ENCODE measurements at places on chromosomes 1 and 21.

DNA sequence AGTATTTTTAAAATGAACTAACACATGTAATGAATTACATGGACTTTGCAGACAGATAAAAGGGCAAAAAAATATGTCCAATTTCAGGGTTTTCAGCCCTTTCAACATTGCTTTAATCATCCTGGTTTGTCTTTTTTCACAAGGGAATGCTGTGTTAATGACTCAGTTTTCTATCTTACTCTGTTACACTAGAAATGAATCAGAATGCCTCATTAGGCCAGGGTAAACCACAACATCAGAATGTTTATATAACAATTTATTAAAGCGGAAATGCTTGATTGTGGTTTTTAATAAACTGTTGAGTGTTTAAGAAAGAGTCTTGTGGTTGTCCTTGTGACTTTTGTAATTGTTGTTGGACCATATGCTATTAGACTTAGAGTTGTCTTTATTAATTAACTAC, 13.5 kb downstream of the GORAB start:
- DNase-seq = peak; percentile 85

DNA sequence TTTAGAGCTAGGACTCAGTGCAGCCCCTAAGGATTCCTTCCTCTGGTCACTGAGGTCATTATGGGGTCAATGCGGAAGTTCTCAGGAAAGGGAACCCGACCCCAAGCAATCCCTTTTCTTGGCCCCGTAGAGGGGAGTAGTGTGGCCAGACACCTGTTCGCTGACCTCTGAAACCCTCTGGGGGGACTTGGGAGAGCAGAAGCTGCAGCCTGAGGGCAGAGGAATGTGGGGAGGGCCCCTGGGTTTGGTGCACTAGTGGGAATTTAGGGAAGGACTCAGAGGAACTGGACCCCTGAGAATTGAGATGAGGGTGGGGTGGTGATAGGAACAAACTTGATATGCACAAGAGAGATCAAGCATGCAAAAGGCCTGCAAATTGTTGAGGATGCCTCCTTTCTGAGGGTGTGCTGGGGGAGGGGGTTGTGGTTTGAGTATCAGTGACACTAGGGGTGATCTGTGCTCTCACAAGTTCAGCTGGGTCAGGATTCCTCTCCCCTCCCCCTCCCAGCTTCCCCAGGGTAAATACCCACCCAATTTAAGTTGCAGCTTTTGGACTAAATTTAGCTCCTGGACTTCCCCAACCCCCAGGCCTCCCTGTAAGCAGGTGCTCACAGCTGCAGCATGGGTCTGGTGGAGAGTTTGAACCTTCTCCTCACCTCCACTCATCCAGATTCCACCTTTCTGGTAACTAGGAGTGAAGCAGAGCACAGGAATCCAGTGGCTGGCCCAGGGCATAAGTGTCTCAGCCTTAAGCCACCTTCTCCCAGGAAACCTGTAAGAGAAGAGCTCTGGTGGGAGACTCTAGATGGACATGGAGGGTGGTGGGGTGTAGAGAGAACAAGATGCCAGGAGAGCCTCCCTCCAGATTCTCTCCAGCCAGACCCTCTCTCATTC, 13.5 kb downstream of the ADAMTSL4 start:
- DNase-seq = no peak

DNA sequence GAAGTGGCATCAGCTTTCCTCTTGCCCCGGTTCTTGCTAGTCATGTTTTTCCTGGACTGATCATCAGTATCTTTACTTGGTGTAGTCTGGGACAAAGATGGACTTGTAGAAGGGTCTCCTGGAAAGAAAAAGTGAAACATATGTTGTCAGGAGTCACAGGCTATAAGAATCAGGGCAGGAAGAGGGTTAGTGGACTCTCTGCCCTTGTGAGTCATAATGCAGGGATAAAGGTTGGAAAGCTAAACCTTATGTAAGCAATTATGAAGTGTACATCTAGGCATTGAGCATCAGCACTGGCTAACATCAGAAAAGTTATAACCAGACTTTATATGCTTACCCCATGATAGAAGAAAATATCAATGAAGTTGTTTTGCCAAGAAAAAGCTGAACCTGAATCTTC, 51.2 kb downstream of the XKR8 start:
- no peak for DNase-seq

DNA sequence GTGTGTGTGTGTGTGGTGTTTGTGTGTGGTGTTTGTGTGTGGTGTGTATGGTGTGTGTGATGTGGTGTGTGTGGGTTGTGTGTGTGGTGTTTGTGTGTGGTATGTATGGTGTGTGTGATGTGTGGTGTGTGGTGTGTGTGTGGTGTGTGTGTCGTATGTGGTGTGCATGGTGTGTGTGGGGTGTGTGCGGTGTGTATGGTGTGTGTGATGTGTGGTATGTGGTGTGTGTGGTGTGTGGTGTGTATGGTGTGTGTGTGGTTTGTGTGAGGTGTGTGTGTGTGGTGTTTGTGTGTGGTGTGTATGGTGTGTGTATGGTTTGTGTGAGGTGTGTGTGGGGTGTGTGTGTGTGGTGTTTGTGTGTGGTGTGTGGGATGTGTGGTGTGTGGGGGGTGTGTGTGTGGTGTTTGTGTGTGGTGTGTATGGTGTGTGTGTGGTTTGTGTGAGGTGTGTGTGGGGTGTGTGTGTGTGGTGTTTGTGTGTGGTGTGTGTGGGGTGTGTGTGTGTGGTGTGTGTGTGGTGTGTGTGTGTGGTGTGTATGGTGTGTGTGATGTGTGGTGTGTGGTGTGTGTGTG, 106.2 kb upstream of the ADAR start:
- DNase-seq = no peak

GRCh38 chr21:44790368-44790767, 11.3 kb downstream of the UBE2G2 start:
- DNase-seq = no peak

GRCh38 chr1:233376382-233377110, 49.0 kb downstream of the MAP3K21 start:
- no peak for DNase-seq

DNA sequence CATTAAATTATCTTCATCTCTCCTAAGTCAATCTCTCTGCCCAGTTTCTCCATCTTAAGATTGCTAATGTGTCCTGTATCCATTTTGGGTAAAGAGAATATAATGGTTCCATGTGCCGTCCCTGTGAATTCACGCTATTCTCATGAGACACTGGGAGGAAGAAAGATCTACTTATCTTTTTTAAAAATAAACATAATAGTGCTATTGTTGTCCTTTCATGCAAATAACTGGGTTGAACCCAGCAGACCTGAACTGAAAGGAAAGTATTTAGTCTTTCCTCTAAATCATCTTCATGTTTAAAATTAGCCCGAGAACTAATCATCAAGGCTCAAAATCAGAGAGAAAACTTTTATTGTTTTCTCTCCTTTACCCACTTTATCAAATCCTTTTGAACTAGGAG, 22.4 kb downstream of the SLAMF1 start:
- DNase-seq = no peak

DNA sequence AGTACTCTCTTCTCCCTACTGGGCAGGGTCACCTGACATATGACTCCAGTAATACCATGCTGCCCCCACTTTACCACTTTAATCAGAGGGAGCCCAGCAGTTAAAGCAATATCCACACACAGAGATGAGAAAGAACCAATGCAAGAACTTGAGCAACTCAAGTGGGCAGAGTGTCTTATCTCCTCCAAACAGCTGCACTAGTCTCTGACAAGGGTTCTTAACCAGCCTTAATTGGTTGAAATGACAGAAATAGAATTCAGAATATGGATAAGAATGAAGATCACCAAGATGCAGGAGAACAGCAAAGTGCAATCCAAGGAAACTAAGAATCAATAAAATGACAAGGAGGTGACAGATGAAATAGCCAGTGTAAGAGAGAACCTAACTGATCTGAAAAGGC, 91.0 kb downstream of the KCNT2 start:
- DNase-seq = no peak

- no peak for DNase-seq
These were observed 13.9 kb downstream of the CHIT1 start for GRCh38 chr1:203215573-203215972.

- no peak for DNase-seq
These were observed 874.3 kb upstream of the ADAMTS5 start for GRCh38 chr21:27841084-27841672.

DNA sequence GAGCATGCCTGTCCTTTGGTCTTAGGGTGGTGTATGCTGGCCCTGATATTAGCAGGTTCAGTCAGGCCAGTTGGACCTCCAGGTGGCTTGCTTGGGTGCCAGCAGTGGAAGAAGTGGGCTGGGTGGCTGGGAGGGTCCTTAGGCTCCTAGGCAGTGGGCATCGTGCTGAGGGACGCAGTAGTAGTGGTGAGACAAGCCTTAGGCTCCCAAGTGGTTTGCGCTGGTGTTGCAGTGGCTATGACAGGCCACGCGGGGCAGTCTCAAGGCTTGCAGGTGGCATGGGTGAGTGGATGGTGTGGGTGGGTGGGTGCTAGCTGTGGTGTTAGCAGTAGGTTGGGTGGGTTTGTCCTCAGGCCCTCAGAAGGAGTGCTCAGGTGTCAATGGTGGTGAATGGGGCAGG, 162.3 kb downstream of the FMN2 start:
- DNase-seq = no peak

DNA sequence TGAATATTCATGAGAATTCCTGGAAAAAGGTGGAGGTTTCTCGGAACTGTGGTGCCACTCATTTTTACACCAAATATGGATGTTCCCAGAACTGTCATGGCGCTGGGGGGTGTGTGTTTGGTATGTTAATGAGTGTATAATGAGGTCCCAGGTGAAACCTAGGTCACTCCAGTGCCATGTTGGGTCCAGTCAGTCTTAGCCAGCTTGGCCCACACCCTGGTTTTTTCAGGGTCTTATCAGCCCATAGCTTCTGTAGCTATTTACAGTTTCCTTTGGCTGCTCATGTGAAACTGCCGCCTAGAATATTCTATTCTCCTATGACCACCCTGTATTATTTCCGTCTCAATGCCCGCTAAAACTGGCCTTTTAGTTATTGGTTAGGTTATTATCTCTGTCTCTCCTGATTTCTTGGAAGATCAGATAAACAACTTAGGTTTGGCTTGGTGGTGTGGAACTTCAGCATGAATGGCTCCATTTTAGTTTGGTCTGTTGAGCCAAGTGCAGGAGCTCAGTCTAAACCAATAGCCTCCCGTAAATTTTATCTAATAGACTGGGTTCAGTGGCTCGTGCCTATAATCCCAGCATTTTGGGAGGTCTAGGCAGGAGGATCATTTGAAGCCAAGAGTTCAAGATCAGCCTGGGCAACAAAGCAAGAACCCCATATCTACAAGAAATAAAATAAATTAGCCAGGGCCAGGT, 42.1 kb upstream of the EDARADD start:
- DNase-seq = no peak

- DNase-seq = no peak
These were observed 251.7 kb upstream of the ADGRL2 start for GRCh38 chr1:81548918-81549587.

GRCh38 chr1:44603718-44604117, 70.6 kb downstream of the TMEM53 start:
- no peak for DNase-seq

DNA sequence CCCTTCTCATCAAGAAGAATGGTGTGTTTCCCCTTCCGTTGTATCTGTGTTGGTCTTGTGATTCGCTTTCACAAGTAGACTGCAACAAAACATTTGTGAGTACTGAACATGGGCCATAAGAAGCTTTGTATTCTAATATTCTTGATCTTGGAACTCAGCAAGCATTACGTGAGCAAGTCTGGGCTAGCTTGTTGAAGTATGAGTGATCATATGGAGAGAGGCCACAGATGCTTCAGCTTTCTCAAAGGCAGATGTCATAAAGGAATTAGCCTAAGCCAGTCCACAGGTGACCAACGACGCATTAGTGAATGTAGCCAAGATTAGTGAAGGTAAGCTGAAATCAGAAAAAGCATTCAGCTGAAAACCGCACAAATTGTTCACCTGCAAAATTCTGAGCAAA, 609.6 kb upstream of the NEGR1 start:
- DNase-seq = peak; percentile 1

DNA sequence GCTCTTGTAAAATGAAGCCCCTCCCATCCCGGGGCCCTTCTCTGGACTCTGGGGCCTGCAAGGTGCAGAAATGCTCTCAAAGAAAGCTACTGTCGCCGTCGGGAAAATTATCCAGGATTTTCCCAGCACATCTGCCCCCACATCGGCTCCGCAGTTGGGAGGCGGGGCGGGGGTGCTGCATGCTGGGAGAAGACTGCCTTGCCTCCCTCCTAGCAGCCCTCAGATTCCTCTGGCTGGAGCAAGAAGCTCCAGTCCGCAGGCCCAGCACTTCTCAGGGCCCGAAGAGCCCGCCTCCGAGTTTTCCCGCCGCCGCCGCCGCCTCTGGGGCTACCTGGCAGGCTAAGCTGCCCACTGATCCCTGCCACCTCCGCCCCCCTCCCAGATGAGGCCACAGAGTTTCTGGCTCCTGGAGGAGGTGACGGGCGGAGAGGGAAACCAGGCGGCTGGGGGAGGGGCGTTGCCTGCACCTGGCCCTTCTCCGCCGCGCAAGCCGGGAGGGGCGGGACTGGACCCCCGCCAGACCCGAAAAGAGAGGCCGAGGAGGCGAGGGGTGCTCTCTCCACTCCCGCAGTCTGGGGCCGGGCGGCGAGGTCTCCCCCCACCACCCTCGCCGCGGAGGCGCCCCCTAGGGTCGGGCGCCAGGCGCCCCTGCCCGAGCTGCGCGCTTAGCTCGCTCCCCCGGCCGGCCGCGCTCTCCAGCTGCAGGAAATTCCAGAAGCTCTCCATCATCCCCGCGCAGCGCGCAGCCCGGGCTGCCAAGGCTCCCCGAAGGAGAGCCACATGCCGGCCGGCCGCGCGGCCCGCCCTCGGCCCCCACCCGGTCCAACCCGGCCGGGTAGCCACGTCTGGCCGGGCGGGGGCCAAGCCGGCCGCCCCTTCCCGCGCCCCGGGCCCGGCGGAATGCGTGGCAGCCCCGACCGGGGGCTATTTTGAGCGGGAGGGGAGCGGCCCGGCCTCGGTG, 28.8 kb downstream of the AHDC1 start:
- peak; percentile 84 for DNase-seq

DNA sequence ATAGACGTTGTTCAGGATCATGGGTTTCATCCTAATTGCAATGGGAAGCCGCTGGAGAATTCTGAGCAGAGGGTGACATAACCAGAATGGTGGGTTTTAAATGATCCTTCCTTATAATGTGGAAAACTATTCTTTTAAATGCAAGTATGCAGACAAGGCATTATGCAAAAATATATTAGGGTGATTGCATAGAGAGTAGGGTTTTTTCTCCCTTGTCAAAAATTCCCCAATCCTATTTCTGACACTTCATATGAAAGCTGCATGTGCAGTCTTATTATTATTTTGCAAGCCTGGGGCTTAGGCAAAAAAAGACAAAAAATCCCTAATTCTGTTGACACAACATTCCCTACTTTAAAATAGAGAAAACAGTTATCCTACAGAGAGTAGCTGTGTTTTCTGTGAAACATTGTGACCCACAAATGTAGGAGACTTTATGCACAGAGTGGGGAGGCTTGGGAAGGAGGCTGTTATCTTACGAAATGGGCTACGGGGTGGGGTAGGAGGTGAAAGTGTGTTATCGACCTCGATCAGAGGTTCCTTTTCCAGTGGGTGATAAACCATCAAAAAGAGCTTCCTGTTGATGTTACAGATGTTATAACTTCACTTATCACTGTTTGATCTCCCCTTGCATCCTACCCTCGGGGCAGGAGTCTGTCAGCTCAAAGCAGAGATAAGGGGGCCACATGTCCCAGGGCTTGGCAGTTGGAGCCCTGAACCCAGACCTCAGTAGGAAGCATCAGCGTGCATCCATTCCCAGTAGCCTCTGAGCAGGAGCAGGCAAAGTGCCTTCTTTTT, 27.2 kb downstream of the RHEX start:
- DNase-seq = no peak

GRCh38 chr1:20729990-20730689, 2.4 kb downstream of the SH2D5 start:
- no peak for DNase-seq
